Naive thymus-derived CD4-positive, alpha-beta T cell (primary cell): ENCODE measurements at places on chromosomes 7 and 10.

DNA sequence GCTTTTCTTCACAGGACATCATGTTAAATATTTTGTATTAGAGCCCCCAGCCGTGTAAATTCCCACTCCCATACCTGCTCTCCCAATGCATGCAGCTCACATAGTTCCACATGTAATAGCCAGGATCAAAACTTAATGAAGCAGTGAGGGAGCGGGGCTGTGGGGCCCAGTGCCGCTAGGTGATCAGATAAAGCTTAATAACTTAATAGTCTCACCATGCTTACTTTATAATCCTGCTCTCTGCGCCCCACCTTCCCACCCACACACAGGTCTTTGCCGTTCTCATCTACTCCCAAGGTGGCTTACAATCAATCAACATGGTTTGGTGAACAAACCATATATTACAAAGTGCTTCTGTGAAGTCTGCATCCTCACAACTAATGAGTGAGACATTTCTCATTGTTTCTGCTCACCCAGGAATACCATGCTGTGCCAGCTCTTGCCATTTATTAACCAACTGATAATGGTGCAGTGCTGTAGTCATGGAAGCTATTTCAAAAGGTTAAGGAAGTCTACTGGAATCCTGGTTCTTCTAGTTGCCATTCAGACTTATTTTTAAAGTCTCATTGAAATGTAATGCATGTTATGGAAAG is 156.4 kb downstream of the CTTNBP2 start:
- no peak for DNase-seq
- no peaks in the 10 kb centered on the region for H3K27me3 ChIP-seq
- no peaks in the 10 kb centered on the region for H3K36me3 ChIP-seq

- H3K36me3 ChIP-seq: no peaks in the 10 kb centered on the region
- no peaks in the 10 kb centered on the region for H3K27me3 ChIP-seq
- H3K4me1 ChIP-seq: no peaks in the 10 kb centered on the region
- no peak for DNase-seq
- no peak overlapping the region for H3K4me3 ChIP-seq
These were observed 74.4 kb upstream of the LSM8 start for GRCh38 chr7:118109607-118110006.

GRCh38 chr7:73716318-73716890 is 3.1 kb downstream of the STX1A start:
- no peaks in the 10 kb centered on the region for H3K27me3 ChIP-seq
- H3K4me3 ChIP-seq: no peak overlapping the region
- H3K36me3 ChIP-seq: no peaks in the 10 kb centered on the region
- peaks cover 16% of the 10 kb centered on the region for H3K4me1 ChIP-seq

GRCh38 chr10:74825371-74826141 is 844 bp upstream of the KAT6B start:
- DNase-seq: peak; percentile 53
- H3K4me1 ChIP-seq: peaks cover 22% of the 10 kb centered on the region
- H3K4me3 ChIP-seq: peak overlapping the region; percentile 86
- peak overlapping the region; percentile 67 for H3K27ac ChIP-seq

- no peaks in the 10 kb centered on the region for H3K27me3 ChIP-seq
- H3K27ac ChIP-seq: peak within 1 kb of the TSS; percentile 98
- DNase-seq: no peak
- no peaks in the 10 kb centered on the region for H3K36me3 ChIP-seq
These were observed at the start of gene LANCL2 for GRCh38 chr7:55365205-55365674. Gene LANCL2, plus strand, starts transcription at chr7:55365337. Its CDS starts 689 bp downstream, at chr7:55366026.

GRCh38 chr7:132618271-132618955 is 42.1 kb upstream of the PLXNA4 start:
- H3K4me1 ChIP-seq: no peaks in the 10 kb centered on the region
- H3K36me3 ChIP-seq: no peaks in the 10 kb centered on the region
- H3K27ac ChIP-seq: no peak overlapping the region
- no peaks in the 10 kb centered on the region for H3K27me3 ChIP-seq

DNA sequence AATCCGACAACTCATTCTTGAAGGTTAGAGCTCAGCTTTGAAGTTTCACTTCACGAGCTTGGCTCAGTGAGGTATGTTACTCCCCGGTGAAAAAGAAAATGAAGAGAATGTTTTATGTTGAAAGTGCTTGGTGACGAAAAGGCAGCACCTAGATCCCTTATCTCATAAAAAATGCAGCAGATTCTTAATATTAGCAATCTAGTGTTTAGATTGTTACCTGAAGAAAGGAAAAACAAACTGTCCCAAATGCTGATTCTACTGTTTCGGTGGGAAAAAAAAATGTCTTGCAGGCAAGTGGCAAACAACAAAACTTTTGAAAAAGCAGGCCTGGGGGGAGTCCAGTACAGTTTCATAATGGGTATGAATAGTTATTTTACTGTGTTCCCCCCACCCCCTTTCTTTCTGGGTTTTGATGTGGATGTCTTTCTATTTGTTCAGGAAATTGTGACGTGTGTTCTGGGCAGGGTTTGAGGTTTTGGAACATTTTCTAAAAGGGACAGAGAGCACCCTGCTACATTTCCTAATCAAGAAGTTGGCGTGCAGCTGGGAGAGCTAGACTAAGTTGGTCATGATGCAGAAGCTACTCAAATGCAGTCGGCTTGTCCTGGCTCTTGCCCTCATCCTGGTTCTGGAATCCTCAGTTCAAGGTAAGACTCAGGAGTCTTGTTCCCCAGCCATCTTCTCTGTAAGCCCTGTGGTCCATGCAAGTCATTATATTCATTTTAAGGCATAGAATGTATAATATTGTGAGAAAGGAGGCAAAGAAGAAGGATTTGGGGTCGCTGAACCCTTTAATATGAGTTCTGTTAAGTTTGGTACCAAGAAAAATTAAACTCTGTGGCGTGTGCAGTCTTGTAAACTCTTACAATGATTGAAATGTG is at the start of gene SRGN:
Gene SRGN (plus strand): TSS at position 514 of the 881 bp plus-strand sequence. CDS start 55 bp downstream, at position 569.
- H3K4me3 ChIP-seq: peak within 1 kb of the TSS; percentile 84
- no peaks in the 10 kb centered on the region for H3K36me3 ChIP-seq
- H3K4me1 ChIP-seq: peaks cover 46% of the 10 kb centered on the region
- H3K27me3 ChIP-seq: no peaks in the 10 kb centered on the region
- peak within 1 kb of the TSS; percentile 97 for H3K27ac ChIP-seq

DNA sequence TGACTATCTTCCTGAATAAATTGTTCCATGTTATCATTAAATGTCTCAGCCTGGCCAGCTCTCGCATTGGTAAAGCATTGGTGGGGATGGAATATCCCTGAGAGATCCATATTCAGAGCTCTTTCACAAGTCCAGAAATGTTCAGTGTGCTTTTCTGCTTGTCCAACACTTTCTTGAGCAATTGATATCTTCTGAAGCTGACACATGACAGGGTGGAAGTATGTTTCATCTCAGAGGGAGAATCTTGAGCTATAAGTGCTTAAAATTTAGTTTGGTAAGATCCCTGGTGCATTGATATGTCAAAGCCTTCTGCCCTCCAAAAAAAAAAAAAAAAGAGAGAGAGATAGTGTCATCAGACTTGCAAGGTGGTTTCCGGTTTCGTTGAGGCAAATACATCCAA is 7.4 kb downstream of the IFIT3 start:
- peaks cover 28% of the 10 kb centered on the region for H3K4me1 ChIP-seq
- no peak overlapping the region for H3K4me3 ChIP-seq
- no peak overlapping the region for H3K27ac ChIP-seq
- no peaks in the 10 kb centered on the region for H3K27me3 ChIP-seq
- DNase-seq: no peak

DNA sequence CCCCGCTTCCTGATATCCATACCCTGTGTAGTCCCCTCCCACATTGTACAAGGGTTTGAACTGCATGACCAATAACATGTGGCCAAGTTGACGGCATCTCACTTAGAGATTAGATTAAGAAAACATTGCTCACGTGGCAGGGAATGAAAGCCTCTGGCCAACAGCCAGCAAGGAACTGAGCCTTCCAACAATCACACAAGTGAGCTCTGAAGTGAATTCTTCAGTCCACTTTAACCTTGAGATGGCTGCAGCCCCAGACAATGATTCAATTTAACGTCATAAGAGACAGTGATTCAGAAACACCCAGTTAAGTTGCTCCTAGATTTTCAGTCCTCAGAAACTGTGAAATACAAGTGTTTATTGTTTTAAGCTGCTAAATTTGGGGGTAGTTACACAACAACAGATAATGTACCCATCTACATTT is 165.9 kb upstream of the PLXNA4 start:
- H3K4me1 ChIP-seq: no peaks in the 10 kb centered on the region
- no peaks in the 10 kb centered on the region for H3K36me3 ChIP-seq

DNA sequence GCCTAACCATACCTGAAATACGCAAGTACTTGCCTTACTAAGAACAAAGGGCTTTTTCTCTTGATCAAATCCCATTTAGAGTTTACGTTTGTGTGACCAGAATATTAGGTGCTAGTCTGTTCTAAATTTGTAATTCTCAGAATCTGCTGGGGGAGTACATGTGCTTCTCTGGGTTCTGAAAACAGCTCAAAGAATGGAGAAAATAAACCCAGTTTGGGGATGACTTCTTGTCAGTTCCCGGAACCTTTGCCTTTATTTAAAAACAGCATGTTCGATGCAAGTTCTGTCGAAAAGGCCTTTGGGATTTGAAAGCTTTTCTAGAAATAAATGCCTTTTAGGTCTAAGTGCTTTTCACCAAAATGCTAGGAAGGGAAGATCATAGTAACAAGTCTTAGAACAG is 147.0 kb downstream of the ARID5B start:
- peak overlapping the region; percentile 62 for H3K4me3 ChIP-seq
- peaks cover 74% of the 10 kb centered on the region for H3K4me1 ChIP-seq
- no peak for DNase-seq

GRCh38 chr10:28492116-28492920 is 40.6 kb upstream of the WAC start:
- no peaks in the 10 kb centered on the region for H3K36me3 ChIP-seq
- H3K27me3 ChIP-seq: no peaks in the 10 kb centered on the region
- DNase-seq: no peak
- no peak overlapping the region for H3K27ac ChIP-seq

DNA sequence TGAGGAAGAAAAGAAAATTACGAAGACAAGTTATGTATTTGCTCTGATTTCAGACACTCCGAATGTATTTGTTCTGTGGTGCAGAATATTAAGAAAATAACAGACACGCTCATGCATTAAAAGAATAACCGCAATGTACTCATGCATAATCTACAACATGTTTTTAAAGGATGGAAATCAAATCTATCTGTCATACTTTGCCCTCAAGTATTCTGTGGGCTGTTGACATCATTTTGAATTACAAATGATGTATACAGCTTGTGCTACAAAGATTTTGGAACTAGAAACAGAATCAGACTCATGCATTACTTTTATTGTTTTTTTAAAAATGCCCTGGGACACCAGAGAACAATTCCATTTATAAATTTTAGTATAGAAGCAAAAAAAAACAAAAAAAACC is 69.9 kb downstream of the APBB1IP start:
- no peak overlapping the region for H3K27ac ChIP-seq
- no peaks in the 10 kb centered on the region for H3K27me3 ChIP-seq
- H3K36me3 ChIP-seq: peaks cover 9% of the 10 kb centered on the region

GRCh38 chr10:63917363-63917762 is 396.2 kb downstream of the REEP3 start:
- no peak for DNase-seq
- no peaks in the 10 kb centered on the region for H3K4me1 ChIP-seq
- no peak overlapping the region for H3K27ac ChIP-seq
- no peak overlapping the region for H3K4me3 ChIP-seq

DNA sequence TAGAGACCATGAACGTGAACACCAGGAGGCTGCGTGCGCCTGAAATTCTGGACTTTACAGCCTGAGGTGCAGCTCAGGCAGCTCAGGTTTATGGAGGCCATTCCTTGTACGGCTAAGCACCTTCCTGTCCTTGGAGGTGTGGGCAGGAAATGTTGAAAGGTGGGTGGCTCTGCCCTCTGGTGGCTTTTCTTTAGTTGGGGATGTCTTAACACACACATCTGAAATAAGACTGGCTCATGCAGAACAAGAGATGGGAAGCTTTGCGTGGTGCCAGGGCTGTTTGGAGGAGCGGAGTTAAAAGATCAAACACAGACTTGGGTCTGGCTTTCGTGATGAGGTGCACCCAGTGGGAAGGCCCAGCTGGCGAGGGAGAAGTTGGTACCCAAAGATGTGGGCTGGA is 64.1 kb downstream of the DOCK1 start:
- H3K4me3 ChIP-seq: no peak overlapping the region
- no peaks in the 10 kb centered on the region for H3K27me3 ChIP-seq
- H3K4me1 ChIP-seq: no peaks in the 10 kb centered on the region

- H3K4me1 ChIP-seq: no peaks in the 10 kb centered on the region
- no peak overlapping the region for H3K4me3 ChIP-seq
- DNase-seq: no peak
- no peaks in the 10 kb centered on the region for H3K36me3 ChIP-seq
- H3K27ac ChIP-seq: no peak overlapping the region
These were observed 26.5 kb upstream of the TMEM229A start for GRCh38 chr7:124059375-124059774.
